ENCODE measurements at places on chromosomes 3 and 15. TPM values are rescaled to one million over a fixed set of nuclear protein-coding genes. Genes with fewer than 3 reads are reported as not detected.

The TIMP4 gene
- 17.0 TPM for total RNA-seq

The TM6SF1 gene
- total RNA-seq = 6.9 TPM

The P2RY13 gene
- 2.7 TPM for total RNA-seq

The CCR3 gene
- not detected for total RNA-seq

The TM4SF4 gene
- 0.60 TPM for total RNA-seq

The CHRNA7 gene
- total RNA-seq = 1.3 TPM

The SETD2 gene
- 49.3 TPM for total RNA-seq

The CHCHD4 gene
- 7.9 TPM for total RNA-seq

The ALDH1A3 gene
- total RNA-seq = 26.6 TPM

The CCDC9B gene
- 29.2 TPM for total RNA-seq

The NR2E3 gene
- not detected for total RNA-seq

The LIPH gene
- total RNA-seq = not detected

The GCSAM gene
- total RNA-seq = 0.37 TPM

The KNL1 gene
- 0.52 TPM for total RNA-seq

The TEX55 gene
- total RNA-seq = not detected

The MKRN2OS gene
- not detected for total RNA-seq

The ACTC1 gene
- total RNA-seq = 93.8 TPM

The SPINK8 gene
- not detected for total RNA-seq

The TM4SF18 gene
- 5.6 TPM for total RNA-seq

The HACL1 gene
- total RNA-seq = 18.5 TPM

The ISLR2 gene
- total RNA-seq = 0.62 TPM

The PDE8A gene
- total RNA-seq = 30.9 TPM

The PPP1R14D gene
- not detected for total RNA-seq

The GOLGA8M gene
- total RNA-seq = 2.2 TPM

The TIMMDC1 gene
- total RNA-seq = 74.9 TPM

The REC114 gene
- not detected for total RNA-seq

The CATSPER2 gene
- 3.1 TPM for total RNA-seq

The FRMD5 gene
- 0.33 TPM for total RNA-seq

The FSIP1 gene
- total RNA-seq = 0.69 TPM

The GP5 gene
- total RNA-seq = 0.09 TPM

The ATP13A5 gene
- not detected for total RNA-seq

The EPHB1 gene
- 3.7 TPM for total RNA-seq
